ENCODE measurements at places on chromosomes 2 and 18. TPM values are rescaled to one million over a fixed set of nuclear protein-coding genes. Genes with fewer than 3 reads are reported as not detected.
A peak's percentile ranks its signal among the peaks of the same experiment; 100 is the strongest.

The UGT1A3 gene
- polyA plus RNA-seq = not detected

The PLA2R1 gene
- polyA plus RNA-seq = 81.4 TPM

The KIAA2012 gene
- 0.25 TPM for polyA plus RNA-seq

The DSEL gene
- 22.5 TPM for polyA plus RNA-seq

The LOXHD1 gene
- 1.3 TPM for polyA plus RNA-seq

The BOLL gene
- polyA plus RNA-seq = not detected

The MARCO gene
- polyA plus RNA-seq = 0.06 TPM

The PID1 gene
- polyA plus RNA-seq = 6.7 TPM

The TLX2 gene
- polyA plus RNA-seq = 0.06 TPM

DNA sequence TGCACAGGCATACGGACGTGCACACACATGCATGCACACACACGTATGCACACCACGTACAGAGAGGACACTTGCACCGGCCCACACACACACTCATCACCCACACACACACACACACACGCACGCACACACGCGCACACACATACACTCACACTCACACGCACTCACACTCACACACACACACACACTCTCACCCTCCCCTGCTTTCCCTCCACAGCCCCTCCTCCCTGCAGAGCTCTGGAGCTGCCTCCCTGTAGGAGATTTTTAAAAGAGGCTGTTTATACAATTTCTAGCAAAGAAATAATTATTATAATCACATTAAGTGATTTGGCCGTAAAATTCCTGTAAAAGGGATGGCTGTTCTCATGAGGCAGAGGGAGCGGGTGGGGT, 36.5 kb upstream of the SNED1 start:
- DNase-seq = no peak

- DNase-seq = no peak
Measured at GRCh38 chr2:20398956-20399567, 47.8 kb upstream of the RHOB start.

- DNase-seq = no peak
Measured at GRCh38 chr2:171095014-171095582, 65.6 kb downstream of the TLK1 start.

- no peak for DNase-seq
Measured at GRCh38 chr2:150303281-150303680, 184.2 kb downstream of the RND3 start.

GRCh38 chr18:53305461-53305860, 919.0 kb downstream of the MBD2 start:
- peak; percentile 61 for DNase-seq

GRCh38 chr2:221478485-221478863, 93.6 kb downstream of the EPHA4 start:
- no peak for DNase-seq

- DNase-seq = peak; percentile 57
Measured at GRCh38 chr18:47582093-47582492, 330.6 kb upstream of the SKOR2 start.

DNA sequence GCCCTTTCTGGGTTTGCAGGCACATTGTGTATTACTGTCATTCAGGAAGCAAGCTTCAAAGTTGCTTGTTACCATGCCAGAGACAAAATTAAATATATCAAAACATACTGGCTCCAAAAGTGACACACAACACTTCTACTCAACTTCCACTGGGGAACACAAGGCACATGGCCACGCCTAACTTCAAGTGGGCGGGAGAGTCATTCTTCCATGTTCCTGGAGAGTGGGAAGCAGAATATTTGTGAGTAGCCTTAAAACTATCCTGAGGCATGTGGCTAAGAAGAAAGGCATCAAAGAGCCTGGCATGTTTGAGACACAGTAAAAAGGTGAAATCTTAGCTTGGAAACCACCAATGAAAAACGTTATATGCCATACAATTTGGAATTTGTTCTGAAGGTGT, 90.5 kb upstream of the TACR1 start:
- DNase-seq = no peak

- DNase-seq = no peak
Measured at GRCh38 chr2:235554385-235554784, 60.5 kb downstream of the AGAP1 start.

DNA sequence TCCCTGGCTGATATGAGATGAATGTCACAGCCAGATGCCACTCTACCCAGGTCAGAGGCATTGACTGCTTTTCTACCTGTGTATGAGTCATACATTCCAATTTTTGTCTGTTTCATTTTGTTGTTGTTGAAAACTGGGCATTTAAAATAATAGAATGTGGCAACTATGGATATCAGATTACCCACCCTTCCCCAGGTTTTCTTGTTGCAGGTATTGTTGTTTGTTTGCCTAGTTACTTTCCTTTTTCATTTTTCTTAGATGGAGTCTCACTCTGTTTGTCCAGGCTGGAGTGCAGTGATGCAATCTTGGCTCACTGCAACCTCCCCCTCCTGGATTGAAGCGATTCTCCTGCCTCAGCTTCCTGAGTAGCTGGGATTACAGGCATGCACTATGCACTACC, 70.2 kb downstream of the LRRC30 start:
- DNase-seq = no peak

DNA sequence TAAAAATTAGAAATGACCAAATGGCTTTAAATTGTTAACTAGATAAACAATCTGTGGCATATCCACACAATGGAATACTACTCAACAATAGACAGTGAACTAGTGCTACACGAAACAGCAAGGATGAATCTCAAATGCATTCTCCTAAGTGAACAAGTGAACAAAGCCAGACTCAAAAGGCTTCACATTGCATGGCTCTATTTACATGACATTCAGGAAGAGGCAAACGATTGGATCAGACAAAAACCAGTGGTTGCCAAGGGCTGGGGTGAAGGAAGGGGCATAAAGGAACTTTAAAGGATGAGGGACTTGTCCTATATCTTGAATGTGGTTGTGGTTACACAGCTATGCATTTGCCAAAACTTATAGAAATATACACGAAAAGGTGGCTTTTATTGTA, 184.3 kb downstream of the RPIA start:
- DNase-seq = no peak

GRCh38 chr18:26471027-26471426, 77.3 kb downstream of the KCTD1 start:
- DNase-seq = no peak

- no peak for DNase-seq
Measured at GRCh38 chr2:79906139-79906890, 393.5 kb downstream of the CTNNA2 start.

Data from renal pelvis (tissue), 12 donors.